NCI-H1417 (cell line): ENCODE measurements at places on chromosomes 1 and 21.
A peak's percentile ranks its signal among the peaks of the same experiment; 100 is the strongest.

DNA sequence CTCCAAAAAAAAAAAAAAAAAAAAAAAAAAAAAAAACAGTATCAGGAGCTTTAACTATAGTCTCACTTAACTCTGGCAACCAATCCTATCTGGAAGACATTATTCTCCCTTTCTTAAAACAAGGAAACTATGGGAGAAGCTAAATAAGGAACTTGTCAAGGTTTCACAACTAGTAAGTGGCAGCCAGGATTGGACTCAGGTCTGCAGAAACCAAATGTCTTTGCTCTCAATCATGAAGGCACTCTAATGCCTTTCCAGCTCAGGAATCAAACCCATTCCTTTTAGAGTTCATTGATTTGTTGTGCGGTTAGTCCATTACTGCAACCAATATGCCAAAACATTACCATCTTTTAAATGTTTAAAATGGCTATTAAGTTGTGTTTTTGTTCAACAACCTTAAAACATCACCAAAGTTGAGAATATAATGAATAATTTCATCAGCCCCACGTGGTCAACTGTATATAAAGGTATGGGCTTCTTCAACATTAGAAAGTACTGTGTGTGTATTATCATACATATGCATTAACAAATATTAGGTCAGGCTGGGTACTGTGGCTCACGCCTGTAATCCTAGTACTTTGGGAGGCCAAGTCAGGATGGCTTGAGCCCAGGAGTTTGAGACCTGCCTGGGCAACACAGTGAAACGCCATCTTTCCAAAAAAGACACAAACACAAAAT lies 1.5 kb downstream of the EPRS1 start:
- no peak for DNase-seq

DNA sequence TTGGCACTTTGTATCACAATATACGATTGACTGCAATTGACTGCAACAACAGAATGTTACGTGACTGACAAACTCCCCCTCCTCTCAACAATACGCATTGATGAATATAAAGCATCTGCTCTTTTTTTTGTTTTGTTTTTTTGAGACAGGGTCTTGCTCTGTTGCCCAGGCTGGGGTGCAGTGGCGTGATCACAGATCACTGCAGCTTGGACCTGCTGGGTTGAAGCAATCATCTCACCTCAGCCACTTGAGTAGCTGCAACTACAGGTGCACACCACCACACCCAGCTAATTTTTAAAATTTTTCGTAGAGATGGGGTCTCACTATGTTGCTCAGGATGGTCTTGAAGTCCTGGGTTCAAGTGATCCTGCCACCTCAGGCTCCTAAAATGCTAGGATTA lies 21.3 kb upstream of the CEP85 start:
- DNase-seq: no peak

- no peak for DNase-seq
These were observed 2.8 kb upstream of the CLDN14 start for GRCh38 chr21:36482673-36483072.

GRCh38 chr1:205714190-205714905 lies 34.0 kb upstream of the SLC45A3 start:
- no peak for DNase-seq

DNA sequence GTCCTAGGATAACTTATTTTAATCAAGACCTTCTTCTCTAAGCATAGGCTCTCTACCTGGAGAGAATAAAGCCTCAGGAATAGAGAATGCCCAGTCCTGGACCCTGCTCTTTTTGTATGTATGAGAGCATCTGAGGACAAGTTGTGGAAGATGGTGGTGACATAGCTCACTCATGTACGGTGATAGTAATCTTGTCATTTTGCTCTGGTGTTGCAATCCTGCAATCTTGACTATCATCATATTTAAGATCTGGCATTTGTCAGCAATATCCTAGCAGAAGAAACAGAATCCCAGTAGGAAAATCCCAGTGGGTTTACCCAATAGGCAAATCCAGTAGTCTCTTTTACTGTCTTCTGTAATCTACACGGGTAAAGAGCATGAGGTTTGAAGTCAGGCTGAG lies 21.6 kb upstream of the SERBP1 start:
- no peak for DNase-seq

DNA sequence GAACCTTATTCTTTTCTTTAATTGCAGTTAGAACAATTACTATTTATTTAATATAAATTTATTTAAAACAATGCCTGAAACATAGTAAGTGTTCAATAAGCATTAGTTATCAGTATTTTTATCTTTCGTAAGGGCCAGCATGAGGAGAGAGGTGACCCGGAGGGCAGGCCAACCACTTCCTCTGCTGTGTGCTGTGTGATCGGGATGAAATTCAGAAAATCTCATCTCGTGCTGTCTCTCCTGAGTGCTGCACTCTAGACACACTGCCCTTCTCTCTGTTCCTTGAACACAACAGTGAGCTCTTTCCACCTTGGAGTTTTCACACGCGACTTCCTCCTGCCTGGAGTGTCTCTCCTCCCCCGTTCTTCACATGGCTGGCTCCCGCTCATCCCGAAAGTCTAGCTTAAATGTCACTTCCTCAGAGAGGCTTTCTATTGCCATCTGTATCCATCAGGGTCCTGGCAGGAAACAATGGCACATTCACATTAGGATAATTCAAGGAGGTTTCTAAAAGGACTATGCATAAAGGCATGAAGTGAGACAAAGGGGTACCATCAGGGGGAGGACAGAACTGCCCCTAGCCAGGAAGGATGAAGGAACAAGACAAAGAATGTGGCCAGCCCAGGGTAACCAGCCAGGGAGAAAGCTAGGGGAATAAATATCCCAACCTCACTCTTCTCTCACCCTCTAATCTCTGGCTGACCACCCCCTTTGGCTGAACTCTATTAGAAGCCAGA lies 142.6 kb upstream of the GJB5 start:
- DNase-seq: no peak

DNA sequence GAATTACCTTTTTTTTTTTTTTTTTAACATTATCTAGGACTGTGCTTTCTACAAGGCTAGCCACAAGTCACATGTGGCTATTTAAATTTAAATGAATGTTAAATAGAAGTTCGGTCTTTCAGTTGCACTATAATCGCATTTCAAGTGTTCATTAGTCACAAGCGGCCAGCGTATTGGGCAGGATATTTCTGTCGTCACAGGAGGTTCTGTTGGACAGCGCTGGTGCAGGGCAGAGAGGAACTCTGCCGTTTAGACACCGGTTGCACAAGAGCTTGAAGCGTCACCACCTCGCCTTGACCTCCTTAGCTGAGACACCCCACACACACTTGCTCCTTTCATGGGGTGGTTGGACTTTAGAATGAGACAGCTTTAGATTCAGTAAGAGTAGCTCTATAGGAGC lies 64.1 kb downstream of the BACE2 start:
- DNase-seq: no peak

DNA sequence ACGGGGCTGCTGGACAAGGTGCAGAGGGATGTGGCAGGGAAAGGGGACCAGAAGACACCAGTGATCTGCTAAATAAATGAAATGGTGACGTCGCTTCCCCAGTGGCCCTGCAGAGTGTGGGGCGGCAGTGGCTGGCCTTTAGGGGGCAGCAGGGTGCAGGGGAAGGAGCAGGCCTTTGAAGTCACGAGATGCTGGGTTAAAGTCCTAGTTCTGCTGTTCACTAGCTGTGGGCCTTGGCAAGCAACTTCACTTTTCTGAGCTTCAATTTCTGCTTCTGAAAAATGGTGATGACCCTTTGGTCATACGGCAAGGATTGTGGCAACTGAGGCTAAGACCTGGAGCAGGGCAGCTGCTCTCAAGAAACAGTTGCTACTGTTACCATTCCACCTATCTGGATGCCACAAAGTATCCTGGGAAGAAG lies 9.2 kb upstream of the GALE start:
- DNase-seq: peak; percentile 58

DNA sequence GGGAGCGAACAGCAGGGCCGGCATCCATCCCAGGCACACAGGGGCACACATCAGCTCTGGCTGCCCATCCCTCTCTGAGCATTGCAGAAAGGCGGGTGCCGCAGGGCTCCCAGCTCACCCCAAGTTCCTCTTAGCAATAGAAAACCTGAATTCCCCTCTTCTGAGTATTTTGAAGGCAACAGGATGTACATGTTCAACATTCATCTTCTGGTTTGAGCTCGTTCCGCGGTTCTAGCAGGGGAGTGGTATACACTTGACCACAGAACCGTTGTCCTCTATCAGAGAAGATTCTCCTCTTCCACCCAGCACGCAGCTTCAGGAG lies 23.6 kb downstream of the ACTA1 start:
- no peak for DNase-seq

- no peak for DNase-seq
These were observed 606.0 kb downstream of the SMYD3 start for GRCh38 chr1:245901037-245901436.

DNA sequence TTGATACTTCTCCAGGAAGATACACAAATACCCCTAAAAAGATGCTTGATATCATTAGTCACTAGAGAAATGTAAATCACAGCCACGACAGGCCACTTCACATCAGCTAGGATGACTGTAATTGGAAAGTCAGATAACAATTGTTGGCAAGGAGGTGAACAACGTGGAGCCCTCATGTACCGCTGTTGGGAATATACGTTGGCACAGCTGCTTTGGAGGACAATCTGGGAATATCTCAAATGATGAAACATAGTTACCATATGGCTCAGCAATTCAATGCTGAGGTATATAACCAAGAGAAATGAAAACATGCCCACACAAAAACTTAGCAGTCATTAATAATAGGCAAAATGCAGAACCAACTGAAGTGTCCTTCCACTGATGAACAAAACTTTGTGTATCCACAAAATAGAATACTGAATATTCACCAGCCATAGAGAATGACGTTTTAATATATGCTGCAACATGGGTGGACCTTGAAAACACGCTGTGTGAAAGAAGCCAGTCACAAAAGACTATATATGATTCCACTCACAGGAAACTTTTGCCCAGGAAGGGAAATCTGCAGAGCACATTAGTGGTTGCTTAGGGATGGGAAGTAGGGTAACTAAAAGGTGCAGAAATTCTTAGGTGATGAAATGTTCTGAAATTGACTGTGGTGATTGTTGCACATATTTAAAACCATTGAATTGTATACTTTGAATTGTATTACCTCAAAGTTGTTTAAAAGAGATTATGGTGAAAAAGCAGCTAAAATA lies 95.4 kb downstream of the AHCTF1 start:
- no peak for DNase-seq

GRCh38 chr1:36172983-36173382 lies 17.0 kb downstream of the MAP7D1 start:
- DNase-seq: no peak
